Stimulated activated effector memory CD8-positive, alpha-beta T cell treated with anti-CD3 and anti-CD28 coated beads, Interleukin-12 subunit alpha, Interleukin-12 subunit beta, amount 100 ng/mL, for 72 hours (primary cell): ENCODE measurements at places on chromosomes 3 and 15.
A peak's percentile ranks its signal among the peaks of the same experiment; 100 is the strongest.

- DNase-seq: no peak
Observed at GRCh38 chr3:54198556-54198955, 76.2 kb downstream of the CACNA2D3 start.

DNA sequence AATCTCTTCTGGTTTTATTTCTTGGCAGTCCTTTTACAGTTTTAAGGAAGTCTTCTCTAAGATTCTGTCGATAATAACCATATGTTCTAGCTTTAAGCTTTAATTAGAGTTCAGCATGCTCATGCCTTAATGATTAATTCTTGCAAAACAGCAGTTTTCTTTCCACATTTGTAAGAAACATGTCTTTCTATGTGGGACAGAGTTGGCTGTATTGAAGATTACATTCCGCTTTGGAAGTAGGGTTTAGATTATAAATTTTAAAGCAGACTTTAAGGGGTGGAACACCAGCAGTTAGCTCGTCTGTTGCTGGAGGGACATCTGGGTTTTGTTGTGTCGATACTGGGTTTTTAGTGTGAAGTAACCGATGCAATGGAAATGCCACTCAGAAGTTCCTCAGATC lies 35.3 kb downstream of the SQOR start:
- DNase-seq: no peak

- DNase-seq: no peak
Observed at GRCh38 chr3:21562243-21562642, 188.8 kb downstream of the ZNF385D start.

- DNase-seq: no peak
Observed at GRCh38 chr15:55928955-55929354, 64.5 kb downstream of the NEDD4 start.

DNA sequence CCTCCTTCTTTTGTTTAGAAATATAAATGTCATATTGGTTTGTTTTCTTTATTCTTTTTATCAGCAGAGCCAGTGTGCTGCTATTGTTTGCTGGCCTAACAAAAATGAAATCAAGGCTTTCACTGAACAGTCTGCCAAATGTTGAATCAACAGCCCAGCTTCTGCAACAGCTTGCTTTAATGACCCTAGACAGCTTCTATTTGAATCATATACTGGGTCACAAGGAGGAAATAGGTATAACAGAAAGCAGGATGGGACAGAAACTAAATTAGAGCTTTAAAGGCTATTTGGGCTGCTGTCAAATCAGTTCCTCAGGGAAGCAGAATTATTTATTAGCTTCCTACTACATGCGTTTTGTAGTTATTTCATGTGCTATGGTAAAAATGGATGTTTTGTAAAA lies 12.1 kb upstream of the DNAJC13 start:
- DNase-seq: no peak

GRCh38 chr3:10600296-10600714 lies 94.9 kb upstream of the ATP2B2 start:
- DNase-seq: no peak

GRCh38 chr15:31412824-31413223 lies 86.2 kb downstream of the KLF13 start:
- DNase-seq: peak; percentile 40

DNA sequence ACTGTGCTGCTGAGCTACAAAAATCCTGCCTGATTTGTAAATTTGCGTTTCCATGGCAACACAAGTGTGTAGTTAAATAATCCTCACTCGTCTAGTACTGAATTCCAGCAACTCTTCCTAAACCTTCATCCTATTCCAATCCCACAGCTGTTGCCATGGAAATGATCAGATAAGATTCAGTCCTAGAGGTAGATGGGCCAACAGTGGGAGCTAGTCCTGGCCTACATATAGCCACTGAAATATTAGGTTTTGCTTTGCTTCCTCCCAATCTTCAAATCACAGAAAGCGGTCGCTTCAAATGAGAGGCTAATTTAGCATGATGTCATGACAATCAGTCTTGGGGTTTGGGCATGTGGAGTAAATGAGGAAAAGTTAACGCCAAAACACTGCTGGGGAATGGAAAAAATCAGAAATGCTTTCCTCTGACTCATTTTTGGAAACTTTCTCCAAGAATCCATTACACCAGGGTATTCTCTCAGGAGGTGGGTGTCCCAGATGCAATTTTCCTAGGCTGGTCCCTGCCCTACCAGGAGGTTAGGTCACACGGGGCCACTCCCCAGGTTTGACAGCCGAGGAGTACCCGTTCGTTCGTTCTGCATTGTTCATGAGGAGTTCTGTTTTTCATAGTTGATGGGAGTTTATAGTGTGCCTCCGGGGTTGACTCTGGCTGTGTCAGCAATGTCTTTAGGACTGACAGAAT lies 159.2 kb upstream of the SLCO3A1 start:
- DNase-seq: no peak

GRCh38 chr15:33621141-33621540 lies 310.4 kb downstream of the RYR3 start:
- DNase-seq: no peak

GRCh38 chr3:129829640-129830039 lies 63.9 kb downstream of the TMCC1 start:
- DNase-seq: no peak

- no peak for DNase-seq
Observed at GRCh38 chr15:60370105-60370868, 27.5 kb downstream of the ANXA2 start.

DNA sequence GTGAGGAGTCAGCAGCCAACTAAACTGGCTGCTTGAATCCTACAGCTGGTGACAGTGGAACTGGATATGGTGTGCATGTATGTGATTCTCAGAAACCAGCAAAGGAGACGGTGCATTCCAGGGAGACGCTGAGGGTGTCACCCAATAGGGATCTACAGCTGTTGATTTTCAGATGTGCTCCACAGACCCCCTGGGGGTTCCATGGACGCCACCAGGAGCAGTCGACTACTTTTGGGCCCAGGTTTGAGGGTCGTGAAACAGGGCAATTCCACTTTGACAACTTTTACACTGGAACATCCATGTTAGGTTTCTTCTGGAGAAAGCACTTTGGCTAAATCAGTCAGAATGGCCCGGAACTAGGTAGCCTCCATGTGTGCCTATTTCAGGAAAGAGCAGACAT lies 71.5 kb upstream of the MEX3B start:
- no peak for DNase-seq

DNA sequence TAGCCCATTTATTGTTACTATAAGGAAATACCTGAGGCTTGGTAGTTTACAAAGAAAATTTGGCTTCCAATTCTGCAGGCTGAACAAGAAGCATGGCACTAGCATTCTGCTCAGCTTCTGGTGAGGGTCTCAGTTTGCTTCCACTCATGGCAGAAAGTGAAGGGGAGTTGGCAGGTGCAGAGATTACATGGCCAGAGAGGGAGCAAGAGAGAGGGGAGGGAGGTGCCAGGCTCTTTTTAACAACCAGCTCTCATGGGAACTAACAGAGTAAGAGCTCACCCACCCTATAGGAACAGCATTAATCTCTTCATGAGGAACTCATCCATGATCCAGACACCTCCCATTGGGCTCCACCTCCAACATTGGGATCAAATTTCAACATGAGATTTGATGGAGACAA lies 437.9 kb downstream of the CHL1 start:
- DNase-seq: no peak
